Activated T-helper 1 cell treated with anti-CD3 and anti-CD28 coated beads, Interleukin-2, amount 50 U/mL, for 16 hours (primary cell): ENCODE measurements at places on chromosomes 2 and 18.

GRCh38 chr2:25497229-25497917 lies 155.6 kb upstream of the DNMT3A start:
- DNase-seq = no peak

GRCh38 chr2:226124548-226125011 lies 675.0 kb downstream of the IRS1 start:
- no peak for DNase-seq

DNA sequence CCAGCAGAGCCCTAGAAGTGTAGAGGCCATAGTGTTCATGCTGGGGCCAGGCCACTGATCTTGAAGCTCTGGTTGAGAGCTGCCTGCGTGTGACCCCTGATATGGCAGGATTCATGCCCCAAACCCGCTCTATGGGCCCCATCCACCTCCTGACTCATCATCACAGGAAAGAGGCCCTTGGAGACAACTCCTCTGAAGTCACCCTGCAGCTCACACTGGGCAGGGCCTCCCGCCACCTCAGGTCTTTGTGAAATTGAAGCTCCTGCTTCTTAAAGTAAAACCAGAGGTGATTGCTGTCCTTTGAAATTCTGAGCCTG lies 12.0 kb upstream of the TUBB6 start:
- DNase-seq = no peak

DNA sequence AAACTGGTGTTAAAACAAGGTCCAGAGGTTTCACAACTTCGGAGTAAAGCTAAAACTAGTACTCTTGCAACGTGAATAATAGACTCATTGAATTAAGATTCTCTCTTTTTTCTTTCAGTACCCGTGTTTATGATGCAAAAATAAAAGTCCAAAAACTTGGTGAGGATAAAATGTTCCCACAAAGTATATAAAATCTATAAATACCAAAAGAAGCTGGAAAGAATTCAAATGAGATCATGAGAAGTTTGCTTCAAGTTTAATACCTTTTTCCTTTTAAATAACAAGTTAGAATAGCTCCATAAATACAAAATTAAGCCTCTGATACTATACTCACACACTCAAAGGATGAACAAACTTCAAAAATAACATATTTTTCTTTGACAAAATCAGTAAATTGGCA lies 34.0 kb downstream of the METTL4 start:
- DNase-seq = no peak

- no peak for DNase-seq
Observed at GRCh38 chr2:119517433-119517832, 6.8 kb downstream of the SCTR start.
